ENCODE measurements at places on chromosomes 5 and 9.

DNA sequence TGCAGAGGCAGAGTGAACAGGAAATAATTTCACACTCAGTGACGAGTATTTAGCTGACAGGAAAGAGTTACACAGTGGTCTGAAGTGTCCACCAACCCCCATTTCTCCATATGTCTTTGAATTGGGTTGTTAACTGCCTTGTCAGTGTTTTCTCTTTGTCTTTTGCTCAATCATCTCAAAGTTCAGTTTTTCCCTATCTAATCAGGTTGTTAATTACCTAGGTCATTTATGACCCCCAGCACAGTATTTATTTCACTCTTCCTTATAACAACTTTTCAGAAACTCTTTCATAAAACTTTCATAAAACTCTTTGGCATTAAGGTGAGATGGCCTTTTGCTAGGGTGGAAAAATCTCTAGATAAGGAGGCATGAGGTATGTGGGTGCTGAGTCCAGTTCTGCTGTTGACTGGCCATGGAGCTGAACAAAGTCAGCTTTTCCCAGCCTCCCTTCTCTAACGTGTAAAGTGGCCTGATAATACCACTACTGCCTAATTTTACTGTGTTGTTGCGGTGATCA, 5.2 kb upstream of the ALDOB start:
- no peak for DNase-seq

DNA sequence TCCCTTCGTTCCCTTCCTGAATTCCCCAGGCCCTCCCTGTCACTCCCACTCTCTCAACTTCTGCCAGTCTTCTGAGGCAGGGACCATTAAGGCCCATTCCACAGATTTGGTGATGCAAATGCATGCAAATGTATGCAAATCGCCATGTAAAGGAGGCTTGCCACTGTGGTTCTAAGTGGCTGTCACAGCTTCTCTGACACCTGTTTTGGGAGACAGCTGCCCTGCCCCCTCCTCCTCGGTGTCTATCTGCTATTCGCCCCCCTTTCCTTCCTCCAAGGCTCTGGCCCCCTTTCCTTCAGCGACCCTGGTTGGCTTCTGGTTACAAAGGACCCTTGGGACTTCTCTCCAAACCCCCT, 10.5 kb upstream of the ARAP3 start:
- DNase-seq, result no peak

GRCh38 chr9:71908825-71909224, 2.2 kb downstream of the ABHD17B start:
- DNase-seq, result no peak

DNA sequence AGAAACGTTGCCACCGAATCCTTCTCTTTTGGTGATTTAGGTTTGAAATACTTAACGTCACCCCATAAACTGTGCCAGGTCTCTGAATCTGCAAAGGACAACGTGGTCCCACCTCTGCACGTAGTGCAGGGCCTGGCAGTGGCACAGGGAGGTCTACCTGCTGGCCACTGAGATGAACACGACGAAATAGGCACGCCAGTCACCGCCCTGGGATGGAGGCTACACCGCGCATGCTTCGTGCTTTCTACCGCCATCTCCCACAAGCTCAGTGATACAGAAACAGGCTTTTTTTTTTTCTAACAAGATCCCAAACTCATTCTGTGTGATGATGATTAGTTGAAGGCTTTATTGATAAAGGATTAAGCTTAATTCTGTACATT, 140.0 kb upstream of the RAPGEF1 start:
- no peak for DNase-seq

- DNase-seq, result no peak
Measured at GRCh38 chr5:178111925-178112324, 1.4 kb upstream of the N4BP3 start.

DNA sequence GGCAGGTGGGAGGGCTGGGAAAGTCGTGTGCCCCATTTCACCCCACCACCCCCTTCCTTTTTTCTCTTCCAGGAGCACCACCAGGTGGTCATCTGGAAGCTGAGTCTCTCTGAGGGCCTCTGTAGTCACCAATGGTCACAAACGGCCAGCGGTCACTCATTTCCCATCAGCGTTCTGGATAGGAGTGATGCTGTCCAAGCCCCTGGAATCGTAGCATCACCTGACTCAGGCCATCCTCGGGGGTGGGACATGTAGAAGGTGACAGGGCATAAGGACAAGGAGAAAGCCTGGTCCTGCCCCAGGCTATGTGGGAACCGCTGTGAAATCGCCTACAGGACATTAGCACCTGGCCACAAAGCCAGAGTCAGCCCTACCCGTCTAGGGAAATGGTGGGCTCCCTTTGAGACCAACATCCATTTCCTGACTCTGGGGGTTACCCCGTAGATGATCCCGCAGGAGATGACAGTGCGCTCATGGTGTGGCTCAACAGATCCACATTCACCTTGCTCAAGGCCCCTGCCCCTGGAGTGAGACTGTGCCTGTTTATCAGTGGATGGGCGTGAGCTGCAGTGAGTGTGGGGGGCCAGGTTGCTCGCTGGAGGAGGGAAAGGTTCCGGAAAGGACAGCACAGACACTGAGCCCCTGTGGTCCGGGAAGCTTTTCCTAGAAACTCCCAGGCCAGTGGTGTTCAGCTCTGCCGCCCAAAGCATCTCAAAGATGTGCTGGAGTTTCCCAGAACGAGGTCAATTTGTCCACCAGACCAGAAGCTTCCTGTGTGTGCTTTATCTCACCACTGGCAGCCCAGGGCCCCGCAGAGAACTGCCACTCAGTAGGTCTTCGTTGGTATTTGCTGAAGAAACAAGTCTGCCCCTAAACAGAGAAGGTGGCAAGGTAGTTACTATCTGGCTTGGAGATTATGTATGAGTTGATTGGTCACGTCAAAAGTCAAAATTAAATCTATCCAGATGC, 61.1 kb upstream of the UNC5A start:
- DNase-seq, result no peak

GRCh38 chr5:84695330-84695729, 310.6 kb upstream of the EDIL3 start:
- no peak for DNase-seq
